ENCODE measurements at places on chromosomes 1 and 21.

- DNase-seq = no peak
Measured at GRCh38 chr1:230807561-230808280, 60.5 kb downstream of the CAPN9 start.

DNA sequence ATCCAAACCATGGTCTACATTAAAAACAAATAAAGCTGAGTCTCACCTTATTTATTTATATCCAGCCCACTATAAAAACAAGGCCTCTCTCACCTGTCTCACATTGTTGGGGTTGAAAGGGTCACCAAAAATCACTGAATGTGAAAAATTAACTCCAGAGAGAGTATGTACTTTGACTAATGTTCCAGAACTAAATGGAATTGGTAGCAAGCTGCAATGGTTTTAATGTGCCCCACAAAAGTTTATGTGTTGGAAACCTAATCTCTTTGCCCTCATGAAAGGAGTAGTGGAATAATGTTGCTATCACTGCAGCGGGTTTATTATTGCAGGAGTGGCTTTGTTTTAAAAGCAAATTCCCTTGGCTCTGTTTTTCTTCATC lies 230.3 kb downstream of the LTN1 start:
- DNase-seq = no peak

DNA sequence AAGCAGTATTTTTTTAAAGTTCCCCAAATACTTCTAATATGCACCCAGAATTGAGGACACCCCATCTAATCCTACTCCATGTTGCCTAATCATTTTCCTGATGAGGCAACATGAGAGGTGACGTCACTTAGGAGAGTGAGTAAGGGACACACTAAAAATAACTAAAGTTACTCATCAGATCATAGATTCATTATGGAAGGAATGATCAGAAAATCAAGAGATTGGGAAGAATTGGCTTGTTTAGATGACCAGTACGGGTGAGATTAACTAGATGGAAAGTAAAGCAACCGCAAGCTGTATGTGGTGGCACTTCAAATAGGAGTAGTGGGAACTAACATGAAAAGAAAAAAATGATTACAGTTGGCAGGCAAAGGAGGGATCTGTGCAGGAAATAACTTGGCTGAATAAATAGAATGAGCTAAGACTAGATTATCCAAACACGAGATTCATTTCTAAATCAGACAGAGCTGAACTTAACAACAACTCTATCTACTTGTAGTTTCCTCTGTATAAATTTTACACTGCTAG lies 61.4 kb upstream of the CXADR start:
- DNase-seq = no peak

- no peak for DNase-seq
Measured at GRCh38 chr1:78155121-78155520, 109.4 kb downstream of the GIPC2 start.

GRCh38 chr1:173057984-173058383 lies 7.2 kb upstream of the TNFSF18 start:
- no peak for DNase-seq

DNA sequence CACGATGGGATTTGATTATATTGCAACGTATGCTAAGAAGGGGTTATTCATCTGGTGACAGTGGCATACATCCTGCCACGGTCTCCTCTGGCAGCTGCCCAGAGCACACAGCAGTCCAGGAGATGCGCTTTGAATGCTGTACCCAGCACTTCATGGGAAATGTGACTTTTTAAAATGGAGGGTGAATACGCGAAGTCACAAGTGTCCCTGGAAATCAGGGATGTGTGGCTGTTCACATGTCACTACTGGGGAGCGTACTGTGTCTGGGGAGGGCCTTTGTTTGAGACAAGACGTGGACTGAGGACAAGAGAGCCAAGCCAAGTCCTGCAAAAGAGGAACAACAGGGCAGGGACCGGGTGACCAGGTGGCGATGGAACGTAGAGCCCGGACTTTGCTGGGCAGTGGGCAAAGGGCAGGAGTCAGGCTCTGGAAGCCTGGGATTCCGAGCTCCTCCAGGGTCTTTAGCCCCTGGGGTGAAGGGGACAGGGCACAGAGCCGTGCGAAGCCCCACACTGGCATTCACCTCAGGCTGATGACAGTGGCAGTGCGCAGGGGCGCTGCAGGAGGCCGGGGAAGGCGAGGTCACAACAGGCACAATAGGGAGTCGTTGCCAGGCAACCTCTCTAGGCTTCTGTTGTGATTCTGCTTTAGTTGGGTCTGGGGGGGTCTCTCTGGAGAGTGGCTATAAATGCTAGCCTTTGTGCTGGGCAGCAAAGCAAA lies 11.4 kb upstream of the ZBTB21 start:
- DNase-seq = peak; percentile 26

DNA sequence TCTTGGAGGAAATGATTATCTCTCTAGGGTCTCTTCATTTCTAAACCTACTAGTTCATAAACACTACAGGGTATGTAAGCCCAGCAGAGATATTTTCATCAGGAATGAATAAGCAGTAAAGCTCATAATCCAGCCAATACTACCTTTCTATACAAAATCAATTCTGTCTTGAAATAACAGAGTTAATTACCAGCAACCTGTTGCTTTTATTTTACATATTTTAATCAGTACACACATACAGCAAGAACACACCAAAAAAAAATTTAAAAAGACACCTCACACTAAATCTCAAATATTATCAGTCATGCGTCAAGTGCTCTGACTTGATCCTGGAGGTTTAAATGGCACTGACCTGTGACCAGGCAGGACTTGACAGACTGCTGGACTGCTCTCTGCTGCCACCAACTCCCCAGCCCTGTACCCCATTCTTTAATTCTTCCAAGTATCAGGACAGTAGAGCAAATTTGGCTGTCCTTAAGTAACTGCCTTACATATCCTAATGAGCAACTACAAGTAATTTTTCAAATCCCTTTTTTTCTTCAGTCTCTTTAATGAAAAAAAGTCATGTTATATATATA lies 98.5 kb downstream of the CDC42BPA start:
- DNase-seq = no peak

DNA sequence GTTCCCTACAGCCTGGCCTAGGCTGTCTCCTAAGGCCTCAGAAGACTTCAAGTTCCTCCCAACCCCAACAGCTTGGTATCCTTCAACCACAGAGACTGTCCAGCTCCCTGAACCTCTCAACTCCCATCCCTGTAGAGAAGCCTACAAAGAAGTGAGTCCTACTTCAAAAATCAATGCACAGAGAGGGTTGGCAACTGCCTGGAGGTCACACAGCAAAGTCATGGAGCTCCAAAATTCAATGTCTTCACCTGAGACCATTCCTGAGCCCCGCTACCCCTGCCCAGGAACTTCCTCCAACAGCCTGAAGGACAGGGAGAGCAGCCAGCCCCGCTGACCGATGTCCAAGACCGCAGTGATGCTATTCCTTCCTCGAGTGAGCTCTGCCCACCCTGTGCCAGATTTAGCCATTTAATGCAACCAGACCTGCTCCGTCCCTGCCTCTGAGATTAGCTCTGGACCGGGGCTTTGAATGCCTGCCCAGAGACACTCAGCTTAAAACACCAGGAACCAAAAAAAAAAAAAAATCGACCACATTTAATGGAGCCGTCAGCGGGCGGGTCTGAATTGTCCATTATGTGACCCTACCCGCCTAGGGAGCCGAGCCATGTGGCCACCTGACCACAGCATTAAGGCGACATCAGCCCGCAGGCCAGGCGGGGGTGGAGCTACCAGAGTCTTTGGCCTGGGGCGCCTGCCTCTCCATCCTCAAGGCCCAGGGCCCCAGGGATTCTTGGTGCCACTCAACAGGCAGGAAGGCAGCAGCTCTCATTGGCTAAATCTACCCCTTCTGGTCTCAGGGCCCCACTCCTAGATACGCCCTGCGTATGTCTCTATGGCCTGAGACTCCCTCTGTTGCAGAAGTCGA lies 148.6 kb downstream of the SYF2 start:
- DNase-seq = no peak

DNA sequence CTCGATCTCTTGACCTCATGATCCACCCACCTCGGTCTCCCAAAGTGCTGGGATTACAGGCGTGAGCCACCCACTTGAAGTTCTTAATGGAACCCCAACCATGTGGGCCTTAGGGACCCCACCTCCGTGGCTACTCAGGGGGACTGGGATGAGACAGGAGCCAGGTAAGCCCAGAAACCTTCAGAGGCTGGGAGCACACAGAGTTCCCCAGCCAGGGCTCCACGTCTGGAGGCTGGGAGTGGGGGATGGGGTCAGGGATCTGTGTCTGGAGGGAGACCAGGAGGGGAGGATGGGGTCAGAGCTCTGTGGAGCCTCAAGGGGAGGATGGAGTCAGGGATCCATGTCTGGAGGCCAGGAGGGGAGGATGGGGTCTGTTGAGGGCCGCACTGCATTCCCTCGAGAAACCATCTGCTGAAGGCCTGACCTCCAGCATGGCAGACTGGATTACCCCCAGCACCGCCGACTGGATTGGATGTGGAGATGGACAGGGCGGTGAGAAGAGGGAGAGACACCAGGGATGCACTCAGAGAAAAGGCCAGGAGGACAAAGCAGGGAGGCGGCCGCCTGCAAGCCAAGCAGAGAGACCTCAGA lies 2.1 kb upstream of the FTCD start:
- DNase-seq = no peak

DNA sequence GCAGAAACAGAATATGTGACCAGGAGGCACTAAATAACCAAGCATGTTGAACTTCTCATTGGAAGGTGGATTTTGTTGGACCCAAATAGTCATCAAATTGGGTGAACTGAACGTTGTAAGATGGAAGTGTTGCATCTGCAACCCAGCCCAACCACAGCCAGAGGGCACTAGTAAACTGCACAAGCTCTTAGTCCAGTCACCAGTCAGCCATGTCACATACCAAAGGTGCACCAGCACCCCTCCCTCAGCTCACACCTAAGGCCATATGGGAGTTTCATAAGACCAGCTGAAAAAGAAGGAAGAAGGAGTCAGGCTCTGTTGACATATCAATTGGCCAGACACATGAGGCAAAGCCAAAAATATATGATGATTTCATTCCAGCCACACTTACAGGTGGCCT lies 481.7 kb upstream of the NR5A2 start:
- DNase-seq = no peak

DNA sequence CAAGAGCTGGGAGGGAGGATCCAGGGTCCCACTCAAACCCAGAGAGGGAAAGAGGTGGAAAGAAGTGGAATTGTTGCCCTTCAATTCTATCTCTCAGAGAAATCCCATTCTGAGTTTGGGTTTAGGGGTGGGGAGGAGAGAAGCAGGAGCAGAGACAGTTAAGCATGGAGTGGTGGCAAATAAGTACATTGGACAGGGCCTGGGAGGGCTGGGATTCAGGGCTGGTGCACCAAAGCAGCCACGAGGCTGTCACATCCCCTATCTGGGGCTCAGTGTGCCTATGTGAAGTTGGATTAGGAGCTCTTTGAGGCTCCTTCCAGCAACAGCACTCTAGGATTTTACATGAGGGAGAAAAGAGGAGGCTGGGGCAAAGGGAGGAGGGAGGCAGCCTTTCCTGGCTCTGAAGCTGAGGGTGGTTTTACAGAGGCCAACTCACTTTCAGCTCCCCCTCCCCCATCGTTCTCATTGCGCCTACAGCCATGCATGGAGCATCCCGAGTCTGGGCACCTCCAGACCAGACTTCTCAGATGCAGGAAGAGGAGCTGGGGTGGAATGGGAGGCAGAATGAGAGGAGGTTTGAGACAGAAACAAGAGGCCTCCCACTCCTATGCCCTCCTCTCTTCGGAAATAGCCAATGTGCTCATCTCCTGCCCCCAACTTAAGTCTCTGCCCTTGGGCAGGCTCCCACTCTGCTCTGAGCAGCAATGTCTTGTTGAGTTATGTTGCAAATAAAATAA lies 3.0 kb upstream of the SYT6 start:
- no peak for DNase-seq

- DNase-seq = no peak
Measured at GRCh38 chr1:85135392-85135798, 65.4 kb downstream of the SYDE2 start.

DNA sequence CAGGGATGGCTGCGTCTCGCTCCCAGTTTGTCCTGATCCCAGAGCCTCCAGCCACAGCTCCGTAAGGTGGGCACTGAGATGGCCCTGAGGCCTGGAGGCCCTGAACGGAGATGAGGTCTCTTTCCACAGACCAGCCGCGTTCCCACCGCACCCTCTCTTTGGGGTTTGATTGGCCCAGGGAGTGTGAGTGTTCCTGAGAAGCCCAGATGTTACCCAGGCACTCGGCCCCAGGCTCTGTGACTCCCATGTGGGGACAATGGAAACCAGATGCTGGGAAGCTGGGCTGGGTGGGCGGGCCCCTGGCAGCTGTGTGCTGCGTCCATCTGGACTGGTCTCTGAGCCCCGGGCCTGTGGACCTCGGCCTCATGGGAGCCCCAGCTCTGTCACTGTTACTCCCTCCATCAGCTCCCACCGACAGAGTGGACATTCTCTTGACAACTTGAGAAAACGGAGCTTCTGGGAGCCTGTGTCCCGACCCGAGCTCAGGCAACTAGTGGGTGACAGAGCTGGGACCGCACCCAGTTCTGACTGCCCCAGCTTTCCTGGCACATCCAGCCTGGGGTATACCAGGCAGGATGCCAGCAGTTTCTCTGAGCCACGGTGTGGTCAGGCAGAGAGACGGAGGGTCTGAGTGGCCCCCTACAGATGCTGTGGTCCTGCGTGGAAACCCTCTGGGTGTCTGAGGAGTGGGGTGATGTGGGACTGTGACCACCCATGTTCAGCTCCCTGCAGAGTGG lies 9.8 kb upstream of the COL6A1 start:
- DNase-seq = peak; percentile 40

GRCh38 chr1:179007233-179007632 lies 18.5 kb upstream of the FAM20B start:
- no peak for DNase-seq

Data from NCI-H524 (cell line).